CD4-positive, alpha-beta T cell treated with Interleukin-12 subunit alpha and Interleukin-12 subunit beta, for 1 hour (primary cell): ENCODE measurements at places on chromosomes 2 and 18.

GRCh38 chr2:158723181-158723838, 71.8 kb upstream of the DAPL1 start:
- no peak for DNase-seq

DNA sequence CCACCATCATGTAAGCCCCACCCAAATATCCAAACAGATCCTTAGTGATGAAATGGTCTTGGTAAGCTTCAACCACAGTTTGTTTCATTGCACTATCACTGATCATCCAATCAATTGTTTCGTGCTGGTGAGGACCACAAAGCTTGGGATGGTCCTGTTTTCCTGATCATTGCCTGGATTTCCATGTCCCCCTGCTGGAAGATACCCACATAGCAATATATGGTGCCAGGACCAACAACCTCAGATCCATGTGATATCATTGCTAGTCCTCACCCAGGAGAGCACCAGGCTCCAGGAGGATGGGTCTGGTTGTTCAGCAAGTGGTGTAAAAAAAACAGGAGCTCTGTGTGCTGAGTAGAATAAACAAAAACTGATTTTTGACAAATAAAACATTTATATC, 206.5 kb upstream of the SH3BP4 start:
- DNase-seq, result no peak

DNA sequence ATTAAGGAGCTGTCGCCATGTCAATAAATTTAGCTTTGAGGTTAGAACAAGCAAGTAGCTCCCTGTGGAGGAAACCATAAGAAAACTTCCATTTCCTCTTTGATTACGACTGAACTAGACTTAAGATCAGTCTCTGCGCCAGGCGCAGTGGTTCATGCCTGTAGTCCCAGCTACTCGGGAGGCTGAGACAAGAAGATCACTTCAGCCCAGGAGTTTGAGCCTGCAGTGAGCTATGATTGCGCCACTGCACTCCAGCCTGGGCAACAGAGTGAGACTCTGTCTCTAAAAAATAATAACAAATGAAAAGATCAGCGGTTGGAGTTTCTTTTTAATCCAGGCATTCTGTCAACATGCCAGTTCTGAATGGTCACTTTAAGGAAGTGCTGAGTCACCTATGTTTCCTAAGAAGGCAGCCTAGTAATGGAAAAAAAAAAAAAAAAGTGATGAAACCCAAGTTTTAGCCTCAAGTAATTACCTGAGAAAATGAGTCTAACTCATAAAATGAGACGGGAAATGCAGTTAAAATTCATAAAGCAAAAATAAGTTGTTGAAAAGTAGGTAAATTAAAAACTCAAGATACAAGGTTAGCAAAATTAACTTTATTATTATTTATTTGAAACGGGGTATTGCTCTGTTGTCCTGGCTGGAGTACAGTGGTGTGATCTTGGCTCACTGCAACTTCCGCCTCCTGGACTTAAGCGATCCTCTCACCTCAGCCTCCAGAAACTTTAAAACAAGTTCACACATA, 10.2 kb downstream of the C18orf32 start:
- no peak for DNase-seq

DNA sequence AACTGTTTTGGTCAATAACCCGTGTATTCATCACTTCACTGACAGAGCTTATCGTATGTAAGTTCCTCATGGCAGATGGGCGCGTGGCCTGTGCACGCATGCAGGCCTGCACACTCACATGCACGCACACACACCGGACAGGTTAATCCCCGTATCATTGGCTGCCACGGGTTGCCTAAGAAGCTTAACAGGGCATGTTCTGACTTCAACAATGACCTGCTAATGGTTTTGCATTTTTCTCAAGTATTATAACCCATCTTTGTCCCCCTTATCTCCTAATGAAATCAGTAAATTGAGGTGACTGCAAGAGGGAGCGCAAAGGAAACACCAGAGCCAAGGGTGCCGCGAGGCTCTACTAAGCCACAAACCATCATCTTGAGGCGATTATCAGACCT, 399.0 kb upstream of the ID2 start:
- DNase-seq, result peak; percentile 23

DNA sequence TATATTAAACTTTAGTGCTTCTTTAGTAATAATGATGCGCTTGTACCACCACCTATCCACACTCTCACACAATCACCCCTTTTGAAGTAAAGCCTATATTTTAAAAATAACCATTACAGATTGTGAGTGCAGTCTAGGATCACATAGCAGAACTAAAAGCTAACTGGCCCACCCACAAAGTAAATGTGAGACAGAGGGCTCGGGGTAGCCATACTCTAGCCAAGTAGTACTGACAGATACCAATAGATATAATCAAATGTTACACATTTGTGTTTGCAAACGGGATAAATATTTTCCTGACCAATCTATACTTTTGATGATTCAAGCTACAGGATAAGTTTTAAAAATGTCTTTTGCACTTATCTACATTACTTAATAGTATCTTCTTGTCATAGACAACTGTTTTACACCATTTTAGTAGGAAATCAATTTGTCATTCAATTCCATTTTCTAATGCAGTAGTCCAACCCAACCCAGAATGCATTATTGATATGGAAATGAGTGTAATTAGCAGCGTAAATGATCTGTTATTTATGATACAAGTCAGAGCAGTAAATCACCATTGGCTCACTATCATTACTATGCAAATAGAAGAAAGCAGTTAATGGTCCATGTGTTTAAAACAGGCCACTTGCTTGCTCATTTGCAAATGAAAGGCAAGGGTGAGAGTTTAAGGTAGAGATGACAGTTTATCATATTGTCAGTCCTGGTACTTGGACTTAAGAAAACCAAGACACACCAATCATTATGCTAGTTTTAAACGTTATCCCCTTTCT, 111.8 kb downstream of the ERBB4 start:
- no peak for DNase-seq

DNA sequence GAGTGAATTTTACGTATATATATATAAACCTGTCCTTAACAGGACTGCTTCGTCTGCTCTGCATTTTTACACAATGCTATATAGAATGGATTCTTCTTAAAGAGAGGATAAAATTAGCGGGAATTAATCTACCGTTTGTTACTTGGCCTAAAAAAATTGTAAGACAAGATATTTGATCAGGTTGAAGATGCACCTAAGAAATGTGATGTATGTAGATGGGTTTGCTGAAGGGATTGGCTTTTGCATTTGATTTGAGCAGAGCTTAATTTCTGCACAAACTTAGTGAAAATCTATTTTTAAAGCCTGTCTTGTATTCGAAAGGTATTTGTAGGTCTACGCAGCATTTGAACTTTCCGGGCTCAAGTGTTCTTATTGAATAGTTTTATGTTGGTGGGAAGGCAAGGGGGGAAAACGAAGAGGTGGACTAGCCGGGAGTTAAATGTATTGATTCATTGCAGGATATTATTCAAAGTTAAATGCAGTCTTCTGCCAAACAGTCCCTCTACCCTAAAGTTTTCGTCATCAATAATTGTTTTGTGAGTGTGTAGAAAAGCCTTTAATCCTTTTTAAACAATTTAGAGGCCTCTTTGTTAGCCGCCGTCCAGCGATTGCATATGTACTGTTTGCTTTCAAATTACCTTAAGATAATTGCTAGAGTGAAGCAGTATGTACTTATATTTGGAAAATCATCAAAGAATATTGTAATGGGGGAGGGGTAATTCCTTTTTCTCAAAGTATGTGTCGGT, 1.2 kb downstream of the PPP1CB start:
- peak; percentile 31 for DNase-seq

- no peak for DNase-seq
Measured at GRCh38 chr2:217839750-217840107, 163.1 kb downstream of the TNS1 start.

GRCh38 chr2:127646487-127647241, 711 bp downstream of the GPR17 start:
- DNase-seq, result no peak

GRCh38 chr2:231464576-231465540, 574 bp upstream of the NCL start:
- peak; percentile 98 for DNase-seq

- no peak for DNase-seq
Measured at GRCh38 chr2:208320686-208321085, 54.6 kb downstream of the PIKFYVE start.

DNA sequence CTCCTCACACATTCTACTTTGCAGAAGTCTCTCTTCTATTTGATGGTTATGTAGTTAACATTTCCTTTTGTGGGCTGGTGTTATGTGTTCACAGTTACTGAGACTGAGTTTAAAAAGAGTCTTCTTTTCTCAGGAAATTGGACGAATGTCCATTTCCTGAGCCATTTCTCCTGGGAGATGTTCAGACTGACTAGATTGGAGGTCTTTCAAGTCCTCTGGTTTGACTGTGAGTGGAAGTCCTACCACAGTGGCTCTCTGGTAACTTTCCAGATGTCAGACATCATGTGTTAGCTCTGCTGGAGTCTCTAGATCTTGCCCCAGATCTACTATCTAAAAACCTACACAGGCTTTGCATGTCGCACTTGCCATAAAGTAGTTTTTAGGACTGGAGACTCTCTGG, 116.0 kb downstream of the GALR1 start:
- no peak for DNase-seq

DNA sequence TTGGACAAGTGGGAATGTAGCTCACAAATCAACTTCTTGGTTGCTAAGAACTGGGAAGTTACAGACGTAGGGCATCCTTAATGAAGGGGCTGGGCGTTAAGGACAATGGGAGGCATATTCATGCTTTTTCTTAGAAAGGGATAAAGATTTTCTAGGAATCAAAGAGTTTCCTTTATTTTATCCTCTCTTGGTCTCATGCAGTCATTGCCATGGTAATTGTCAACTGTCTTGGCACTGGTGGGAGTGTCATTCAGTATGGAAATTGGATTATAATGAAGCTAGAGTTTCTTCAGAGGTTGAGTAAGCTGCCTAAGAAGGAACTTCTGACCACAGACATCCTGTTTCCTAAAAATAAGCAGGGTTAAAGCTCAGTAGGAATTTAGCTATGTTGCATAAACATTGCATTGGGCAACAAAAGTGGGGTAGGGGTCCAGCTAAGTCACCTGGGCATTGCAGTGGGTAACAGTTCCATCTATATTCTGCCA, 114.0 kb downstream of the LYPD6B start:
- DNase-seq, result peak; percentile 5

- DNase-seq, result peak; percentile 35
Measured at GRCh38 chr2:230981704-230982103, 14.2 kb upstream of the SPATA3 start.

- DNase-seq, result no peak
Measured at GRCh38 chr2:121295911-121296650, 11.1 kb upstream of the TFCP2L1 start.

DNA sequence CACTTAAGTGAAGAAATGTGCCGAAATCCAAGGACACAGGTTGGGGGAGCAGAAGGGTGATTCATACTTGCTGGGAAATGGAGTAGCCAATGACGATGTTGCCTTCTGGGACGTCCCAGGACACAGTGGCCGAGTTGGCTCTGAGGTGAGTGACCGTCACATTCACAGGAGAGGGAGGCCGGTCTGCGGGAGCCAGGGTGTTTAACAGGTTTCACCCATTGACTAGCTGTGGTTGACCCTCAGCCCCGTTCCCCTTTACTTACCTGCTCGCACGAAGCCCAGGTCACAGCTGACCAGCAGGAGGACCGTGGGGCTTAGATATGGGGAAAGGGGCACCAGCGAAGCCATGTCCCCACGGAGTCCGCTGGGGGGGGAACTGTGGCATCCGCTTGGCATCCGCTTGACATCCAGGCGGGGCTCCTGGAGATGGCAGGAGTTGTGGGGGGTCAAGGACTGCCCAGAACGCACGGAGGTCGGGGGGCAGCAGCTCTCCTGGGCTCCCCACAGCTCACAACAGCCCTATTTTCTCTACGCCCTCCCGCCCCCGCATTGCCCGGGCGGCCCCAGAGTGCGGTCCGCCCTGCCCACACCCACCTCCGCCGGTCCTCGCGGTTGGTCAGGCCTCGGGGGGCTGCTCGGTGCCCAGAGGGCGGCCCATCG, 586 bp downstream of the FNDC4 start:
- DNase-seq, result no peak

DNA sequence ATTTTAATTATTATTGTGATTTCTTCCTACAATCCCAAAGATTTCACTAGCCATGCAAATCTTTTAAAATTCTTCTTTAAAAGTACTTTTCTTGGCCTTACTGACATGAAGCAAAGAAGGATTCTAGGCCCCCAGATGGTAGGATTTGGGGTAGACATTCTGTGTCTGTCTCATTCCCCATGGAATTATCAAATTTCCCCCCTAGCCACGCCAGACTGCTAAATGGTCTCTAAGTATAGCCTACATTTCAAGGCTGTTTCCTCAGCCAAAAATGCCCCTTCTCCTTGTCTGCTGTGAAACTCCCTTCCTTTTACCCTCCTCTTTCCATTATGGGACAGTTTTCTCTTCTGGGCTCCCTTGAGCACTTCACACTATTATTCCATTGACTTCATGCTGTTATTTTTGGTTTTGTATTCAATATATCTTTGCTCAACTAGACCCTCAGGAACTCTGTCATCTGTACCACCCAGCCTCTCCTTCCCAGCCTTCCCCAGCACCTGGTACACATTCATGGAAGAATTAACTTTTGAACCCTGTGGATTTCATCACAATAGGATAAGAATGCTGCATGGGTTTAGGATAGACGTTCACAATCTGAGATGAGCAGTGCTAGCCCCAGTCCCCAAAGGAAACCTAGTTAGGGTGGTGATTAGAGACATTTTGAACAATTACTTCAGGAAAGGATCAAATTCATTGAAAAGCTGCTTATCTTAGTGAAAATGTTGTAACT, 21.5 kb upstream of the CYP1B1 start:
- no peak for DNase-seq

- no peak for DNase-seq
Measured at GRCh38 chr18:30271716-30272115, 770.8 kb downstream of the DSC3 start.

DNA sequence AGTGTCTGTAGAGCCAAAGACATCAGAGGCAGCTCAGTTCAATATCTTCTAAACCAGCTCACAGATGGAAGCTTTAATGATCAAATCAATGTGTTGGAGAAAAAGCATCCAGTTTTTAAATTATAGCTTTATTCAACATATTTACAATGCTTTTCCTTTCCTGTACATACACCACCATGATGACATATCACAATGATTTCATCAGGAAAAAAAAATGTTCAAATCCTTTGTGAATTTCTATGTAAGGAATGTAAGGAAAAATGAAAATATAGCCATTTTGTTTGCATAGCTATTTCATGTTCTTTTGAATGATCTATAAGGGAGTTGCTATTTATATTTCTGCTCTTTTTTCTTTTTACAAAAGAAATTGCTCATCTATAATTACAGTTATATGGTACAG, 134.7 kb upstream of the CDH20 start:
- no peak for DNase-seq
